Thyroid gland (tissue), 4 donors: ENCODE measurements at places on chromosomes 6 and 20.

DNA sequence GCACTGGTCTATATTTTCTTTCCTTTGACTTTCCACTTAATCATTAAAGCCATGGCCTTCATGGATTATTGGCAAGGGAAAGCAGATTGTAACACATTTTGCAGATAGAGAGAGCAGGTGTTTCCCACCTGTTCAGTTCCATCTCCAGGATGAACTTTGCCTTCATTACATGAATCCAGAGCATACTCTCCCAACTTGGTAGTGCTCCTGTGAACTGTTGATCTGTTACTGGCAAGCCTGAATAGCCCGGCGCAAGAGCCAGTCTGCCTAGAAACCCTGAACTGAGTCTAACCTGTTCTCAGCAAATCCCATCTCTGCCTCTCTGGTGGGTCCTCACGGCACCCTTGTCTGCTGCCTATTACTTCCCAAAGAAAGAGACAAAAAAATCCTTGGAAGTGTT lies 210.3 kb downstream of the PLCB1 start:
- DNase-seq: no peak

- peak; percentile 14 for DNase-seq
These were observed 76.0 kb upstream of the ADTRP start for GRCh38 chr6:11854408-11855165.

GRCh38 chr20:57759724-57760123 lies 49.9 kb upstream of the PMEPA1 start:
- no peak for DNase-seq

DNA sequence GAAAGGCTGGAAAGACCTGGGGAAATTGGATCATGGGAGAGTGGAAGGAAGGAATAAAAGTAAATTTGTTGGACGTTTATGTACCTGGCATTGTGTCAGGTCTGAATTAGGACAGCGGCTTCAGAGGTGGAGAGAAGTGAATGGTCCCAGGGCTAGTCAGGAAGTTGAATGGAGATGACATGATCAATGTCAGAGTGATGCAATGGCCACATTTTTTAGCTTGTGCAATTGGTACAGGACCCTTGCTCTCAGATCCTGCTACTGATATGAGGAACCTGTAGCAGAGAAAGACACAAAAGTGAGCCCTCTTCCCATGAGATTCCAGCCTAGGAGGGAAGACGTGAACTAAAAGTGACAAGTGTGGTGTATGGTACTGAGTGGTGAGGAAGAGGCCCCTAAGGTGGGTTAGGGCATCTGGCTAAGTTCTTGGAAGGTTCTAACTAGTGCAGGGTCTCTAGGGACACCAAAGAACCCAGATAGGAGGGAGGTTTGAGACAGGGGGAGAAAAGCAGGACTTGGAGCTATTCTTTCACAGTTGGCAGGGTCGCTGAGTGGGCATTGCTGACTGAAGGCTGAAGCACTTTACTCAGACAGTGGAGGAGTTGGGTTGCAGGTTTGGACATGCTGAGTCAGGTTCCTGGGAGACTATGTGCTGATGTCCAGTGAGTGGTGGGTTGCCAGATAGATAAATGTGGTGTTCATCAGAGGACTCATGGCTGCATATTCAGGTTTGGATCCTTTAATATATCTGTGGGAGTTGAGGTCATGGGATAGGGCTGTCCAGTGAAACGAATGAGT lies 266.1 kb upstream of the RNF24 start:
- DNase-seq: peak; percentile 15

DNA sequence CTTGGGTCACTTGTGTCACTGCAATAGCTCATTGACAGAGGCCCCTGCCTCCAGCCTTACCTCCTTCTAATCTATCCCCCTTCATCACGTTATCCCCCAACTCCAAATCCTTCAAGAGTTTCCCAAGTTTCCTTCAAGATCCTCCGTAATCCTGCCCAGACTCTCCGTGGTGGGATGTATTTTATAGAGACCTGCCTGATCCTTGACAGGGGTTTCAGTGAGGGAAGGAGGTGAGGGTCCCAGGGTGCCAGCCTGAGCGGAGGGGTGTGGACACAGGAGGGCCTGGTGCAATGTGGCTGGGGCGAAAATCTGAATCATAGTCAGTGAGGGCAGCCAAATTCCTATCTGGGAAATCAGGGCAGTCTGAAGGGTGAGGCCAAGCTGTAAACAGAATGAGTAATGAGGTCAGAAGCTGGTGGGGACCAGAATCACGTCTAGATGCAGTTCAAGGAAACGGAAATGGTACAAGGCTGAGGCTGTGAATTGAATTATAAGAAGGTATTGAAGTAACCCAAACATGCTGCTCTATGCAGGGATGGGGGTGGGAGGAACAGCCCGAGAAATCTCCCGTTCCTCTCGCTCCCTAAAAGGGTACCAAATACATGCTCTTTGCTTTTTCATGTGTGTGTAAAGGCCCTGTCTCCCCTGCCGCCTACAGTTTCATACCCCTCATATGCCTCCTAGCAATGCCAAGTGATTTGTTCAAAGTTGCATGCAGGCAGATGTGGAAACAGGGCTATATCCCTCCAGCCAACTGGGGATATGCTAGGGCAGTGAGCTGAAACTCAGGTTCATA lies 35.4 kb upstream of the PIM1 start:
- DNase-seq: no peak

GRCh38 chr6:138012682-138013081 lies 94.5 kb downstream of the PERP start:
- DNase-seq: no peak

DNA sequence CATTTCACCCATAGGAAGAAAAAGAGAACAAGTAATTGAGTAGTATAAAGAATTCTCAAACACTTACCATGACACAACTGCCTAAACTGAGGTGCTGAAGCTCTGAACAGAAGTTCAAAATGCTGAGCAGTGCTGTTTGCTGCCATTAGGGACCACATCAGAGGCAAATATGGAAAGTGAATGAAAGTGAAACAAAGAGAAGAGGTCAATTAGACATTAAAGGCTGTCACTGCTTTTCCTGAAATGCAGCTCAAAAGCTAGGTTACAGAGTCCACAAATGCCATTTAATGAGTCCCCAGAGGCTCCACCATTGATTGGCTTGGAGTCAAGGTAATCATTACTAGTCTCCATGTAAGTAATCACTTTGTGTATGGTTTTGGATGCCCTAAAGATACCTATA lies 46.1 kb downstream of the POU3F2 start:
- DNase-seq: no peak

DNA sequence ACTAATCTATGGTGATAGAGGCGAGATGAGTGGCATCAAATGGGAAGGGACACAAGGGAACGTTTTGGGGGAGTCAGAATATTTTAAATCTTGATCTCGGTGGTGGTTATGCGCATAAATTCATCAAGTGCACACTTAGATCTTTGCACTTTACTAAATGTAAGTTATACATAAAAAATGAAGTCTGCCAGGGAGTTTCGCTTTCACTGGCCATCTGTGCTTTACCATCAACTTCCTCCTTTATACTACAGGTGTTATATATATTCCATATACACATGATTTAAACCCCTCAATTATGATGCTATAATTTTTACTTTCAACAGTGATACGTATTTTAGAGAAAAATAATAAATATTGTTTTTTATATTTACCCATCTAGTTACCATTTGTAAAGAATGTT lies 97.6 kb upstream of the AKIRIN2 start:
- DNase-seq: no peak

DNA sequence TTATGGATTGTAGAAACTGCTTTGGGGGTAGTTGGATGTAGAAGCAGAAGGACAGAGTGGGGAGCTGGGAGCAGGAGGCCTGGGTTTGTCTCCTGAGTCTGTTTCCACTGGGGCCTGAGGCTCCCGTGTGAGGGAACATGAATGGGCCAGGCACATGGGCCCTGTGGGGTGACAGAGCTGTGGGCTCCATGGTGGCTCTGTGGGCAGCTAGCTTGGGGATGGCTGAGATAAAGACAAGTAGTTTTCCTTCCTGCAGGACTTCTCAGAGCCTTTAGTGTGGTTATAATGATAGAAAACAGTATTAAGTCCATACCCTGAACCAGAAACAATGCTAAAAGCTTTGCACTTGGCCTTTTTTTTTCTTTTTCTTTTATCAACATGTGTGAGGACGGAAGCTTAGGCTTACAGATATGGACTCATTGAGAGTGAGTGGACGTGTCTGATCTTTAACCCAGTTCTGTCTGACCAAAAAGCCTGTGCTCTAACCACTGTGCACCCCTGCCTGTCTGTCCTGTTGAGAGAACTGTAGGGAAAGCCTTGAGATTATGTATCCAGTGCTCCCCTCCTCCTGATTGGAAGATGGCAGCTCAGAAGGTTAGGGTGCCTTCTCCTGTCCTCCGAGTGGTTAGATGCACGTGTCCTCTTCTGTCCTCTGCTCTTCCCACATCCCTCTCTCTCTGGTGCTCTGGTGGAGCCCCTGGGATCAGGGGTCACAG lies 98.3 kb downstream of the CDH26 start:
- no peak for DNase-seq

- no peak for DNase-seq
These were observed 44.1 kb downstream of the TMEM14B start for GRCh38 chr6:10791673-10792072.

DNA sequence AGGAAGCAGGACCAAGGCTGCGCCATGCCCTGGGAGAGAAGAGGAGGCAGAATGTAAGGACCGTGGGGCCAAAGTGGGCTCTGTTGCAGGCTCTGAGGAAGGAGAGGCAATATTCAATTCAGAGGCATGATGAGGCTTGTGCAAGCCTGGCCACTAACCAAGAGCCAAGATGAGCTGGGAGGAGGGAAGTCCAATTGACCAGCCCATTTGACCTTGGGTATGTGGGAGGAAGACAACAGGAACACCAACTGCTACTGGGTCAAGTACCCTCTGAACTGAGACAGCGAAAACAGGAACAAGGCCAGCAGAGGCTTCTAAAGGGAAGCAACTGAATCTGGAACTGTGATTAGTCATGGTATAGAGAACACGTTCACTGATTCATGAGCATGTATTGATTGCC lies 779.6 kb downstream of the MAFB start:
- peak; percentile 9 for DNase-seq

GRCh38 chr6:45657226-45657625 lies 279.5 kb upstream of the SUPT3H start:
- no peak for DNase-seq

DNA sequence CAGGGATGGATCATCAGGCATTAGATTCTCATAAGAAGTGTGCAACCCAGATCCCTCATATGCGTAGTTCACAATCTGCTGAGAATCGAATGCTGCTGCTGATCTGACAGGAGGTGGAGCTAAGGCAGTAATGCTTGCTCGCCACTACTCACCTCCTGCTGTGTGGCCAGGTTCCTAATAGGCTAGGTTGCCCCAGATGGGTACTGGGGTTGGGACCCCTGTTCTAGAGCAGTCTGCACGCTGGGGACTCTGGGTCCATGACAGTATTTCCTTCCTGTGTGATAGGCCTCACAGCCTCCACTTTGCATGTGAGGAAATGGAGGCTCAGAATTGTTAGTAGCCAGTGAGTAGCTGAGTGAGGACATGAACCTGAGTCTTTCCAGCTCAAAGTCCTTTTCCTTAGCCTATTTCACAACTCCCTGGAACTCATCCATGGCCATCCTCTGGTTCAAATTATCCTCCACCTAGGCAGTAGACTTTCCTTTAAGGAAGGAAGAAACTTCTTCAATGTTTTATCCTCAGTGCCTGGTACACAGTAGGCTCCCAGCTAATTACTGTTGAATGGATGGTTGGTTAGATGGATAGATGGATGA lies 117.2 kb downstream of the SYCP2 start:
- no peak for DNase-seq

DNA sequence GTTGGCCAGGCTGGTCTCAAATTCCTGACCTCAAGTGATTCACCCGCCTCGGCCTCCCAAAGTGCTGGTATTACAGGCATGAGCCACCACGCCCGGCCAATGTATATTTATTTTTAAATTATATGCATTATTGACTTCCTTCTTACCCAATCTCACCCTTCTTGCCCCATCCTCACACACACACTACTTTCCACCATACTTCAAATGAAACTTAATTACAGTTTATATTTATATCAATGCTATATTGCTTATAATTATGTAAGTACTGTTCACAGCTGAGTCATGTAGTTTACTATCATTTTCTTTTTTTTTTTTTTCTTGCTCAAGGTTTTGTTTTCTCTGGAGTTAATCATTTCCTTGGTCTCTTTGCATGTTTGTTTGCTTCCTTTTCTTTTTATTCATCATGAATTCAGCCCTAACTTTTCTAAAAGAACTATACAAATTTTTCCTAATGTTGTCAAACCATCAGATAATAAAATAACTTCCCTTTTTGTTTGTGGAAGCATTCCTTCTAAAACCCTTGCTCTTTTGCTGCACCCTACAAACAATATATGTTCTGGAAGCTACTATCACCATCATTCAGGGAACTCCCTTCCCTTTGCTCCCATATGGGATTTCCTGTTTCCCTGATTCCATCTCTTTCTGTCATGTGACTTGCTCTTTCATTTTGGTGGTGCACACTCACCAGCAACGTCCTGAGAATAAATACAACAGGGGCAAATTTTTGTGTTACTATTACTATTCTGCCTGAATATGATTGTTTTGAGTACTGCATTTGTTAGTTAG lies 201.7 kb upstream of the SASH1 start:
- DNase-seq: no peak

DNA sequence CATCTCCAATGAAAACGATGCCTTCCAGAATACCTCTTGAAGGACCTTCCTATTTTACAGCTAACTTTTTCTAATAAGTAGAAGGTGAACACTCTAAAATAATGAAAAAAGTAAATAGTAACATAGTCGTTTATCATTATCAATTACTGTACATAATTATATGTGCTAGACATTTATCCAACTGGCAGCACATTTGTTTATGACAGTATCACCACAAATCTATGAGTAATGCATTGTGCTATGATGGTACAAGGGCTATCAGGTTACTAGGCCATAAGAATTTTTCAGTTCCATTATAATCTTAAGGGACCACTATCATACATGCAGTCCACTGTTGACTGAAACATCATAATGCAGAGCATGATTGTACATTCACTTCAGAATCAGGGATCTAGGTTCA lies 68.4 kb downstream of the ATG5 start:
- DNase-seq: no peak
